ENCODE measurements at places on chromosomes 1 and 21. TPM values are rescaled to one million over a fixed set of nuclear protein-coding genes. Genes with fewer than 3 reads are reported as not detected.
A peak's percentile ranks its signal among the peaks of the same experiment; 100 is the strongest.

DNA sequence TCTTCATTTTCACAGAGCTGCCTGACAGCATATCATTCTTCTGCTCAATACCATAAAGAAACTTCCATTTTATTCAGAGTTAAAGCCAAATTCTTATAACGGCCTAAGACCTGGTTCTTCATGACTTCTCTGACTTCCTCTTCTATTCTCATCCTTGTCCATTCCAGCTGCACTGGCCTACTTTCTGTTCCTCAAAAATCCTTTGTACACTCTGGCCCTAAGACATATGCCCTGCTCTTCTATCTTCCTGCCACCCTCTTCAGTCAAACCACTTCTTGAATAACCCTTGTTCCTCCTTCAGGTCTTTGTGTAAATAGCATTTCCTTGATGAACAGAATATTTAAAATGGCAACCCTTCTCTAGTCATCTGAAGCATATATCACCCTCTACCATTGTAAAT lies 1338.7 kb upstream of the ADGRL2 start:
- no peaks in the 10 kb centered on the region for H3K27me3 ChIP-seq
- H3K27ac ChIP-seq, result no peak overlapping the region
- DNase-seq, result no peak
- no peak overlapping the region for H3K4me3 ChIP-seq

DNA sequence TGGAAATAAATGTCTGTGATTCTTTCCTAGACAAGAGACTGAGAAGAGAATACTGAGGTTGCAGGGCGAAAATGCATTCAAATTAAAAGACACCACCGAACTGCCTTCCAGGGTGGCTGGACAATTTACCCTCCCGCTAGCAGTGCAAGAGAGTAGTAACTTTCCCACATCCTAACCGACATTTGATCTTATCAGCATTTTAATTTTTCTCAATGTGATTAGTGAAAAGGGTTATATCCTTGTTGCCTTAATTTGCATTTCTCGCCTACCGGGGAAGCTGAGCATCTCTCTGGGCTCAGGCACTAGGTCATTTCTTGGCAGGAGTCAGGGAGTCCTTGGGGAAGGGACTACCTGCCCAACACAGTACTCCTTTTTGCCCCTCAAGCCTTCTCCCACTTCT lies 2.8 kb downstream of the TNFRSF8 start:
- no peak overlapping the region for H3K27ac ChIP-seq
- H3K4me1 ChIP-seq, result peaks cover 19% of the 10 kb centered on the region
- no peak overlapping the region for H3K4me3 ChIP-seq
- H3K27me3 ChIP-seq, result peaks cover 37% of the 10 kb centered on the region
- H3K36me3 ChIP-seq, result no peaks in the 10 kb centered on the region
- DNase-seq, result no peak

DNA sequence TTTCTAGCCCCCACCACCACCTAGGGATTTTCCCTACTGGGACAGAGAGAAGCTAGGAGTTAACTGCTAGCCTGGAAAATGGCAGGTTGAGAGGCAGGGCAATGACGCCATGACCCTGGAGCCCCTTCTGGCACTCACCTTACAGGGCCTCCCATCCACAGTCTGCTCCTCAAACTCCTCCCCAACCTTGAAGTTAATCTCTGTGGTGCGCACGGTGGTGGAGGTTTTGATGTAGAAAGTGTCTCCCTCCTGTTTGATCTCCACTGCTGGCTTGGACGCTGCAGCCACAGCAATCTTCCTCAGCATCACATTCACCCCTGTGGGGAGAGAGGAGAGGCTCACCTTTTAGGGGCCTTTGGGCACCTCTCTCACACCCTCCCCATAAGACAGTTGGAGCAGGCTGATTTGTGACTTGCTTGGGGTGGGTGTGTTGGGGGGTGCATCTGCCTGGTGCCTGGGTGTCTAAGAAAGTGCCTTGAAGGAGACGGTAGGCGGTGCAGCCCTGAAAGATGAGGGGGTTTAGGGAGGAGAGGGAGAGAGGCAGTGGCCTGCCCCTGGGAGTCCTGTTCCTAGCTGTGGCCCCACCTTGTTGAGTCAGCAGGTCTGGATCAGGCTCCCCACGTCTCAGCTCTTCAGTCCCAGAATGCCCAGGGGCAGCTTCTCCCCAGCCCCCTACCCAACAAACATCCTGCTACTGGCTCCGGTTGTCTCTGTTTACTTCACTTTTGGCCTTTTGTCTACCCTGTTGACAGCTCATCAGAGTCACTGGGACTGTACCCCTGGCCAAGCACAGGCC lies 4.4 kb downstream of the CRABP2 start:
- H3K27me3 ChIP-seq, result peaks cover 28% of the 10 kb centered on the region
- H3K36me3 ChIP-seq, result peaks cover 14% of the 10 kb centered on the region
- no peak overlapping the region for H3K27ac ChIP-seq
- H3K4me1 ChIP-seq, result peaks cover 27% of the 10 kb centered on the region
- no peak for DNase-seq

- DNase-seq, result no peak
- H3K4me1 ChIP-seq, result peaks cover 22% of the 10 kb centered on the region
- H3K36me3 ChIP-seq, result peaks cover 47% of the 10 kb centered on the region
Observed at GRCh38 chr1:27967106-27967883, 7.5 kb downstream of the XKR8 start.

GRCh38 chr1:213759359-213760181 lies 228.2 kb upstream of the PROX1 start:
- H3K27ac ChIP-seq, result no peak overlapping the region
- peaks cover 3% of the 10 kb centered on the region for H3K4me1 ChIP-seq
- DNase-seq, result peak; percentile 21
- H3K4me3 ChIP-seq, result no peak overlapping the region

- no peak for DNase-seq
- no peaks in the 10 kb centered on the region for H3K36me3 ChIP-seq
- no peak overlapping the region for H3K27ac ChIP-seq
- H3K4me1 ChIP-seq, result no peaks in the 10 kb centered on the region
Observed at GRCh38 chr1:185969028-185969427, 234.8 kb downstream of the HMCN1 start.

DNA sequence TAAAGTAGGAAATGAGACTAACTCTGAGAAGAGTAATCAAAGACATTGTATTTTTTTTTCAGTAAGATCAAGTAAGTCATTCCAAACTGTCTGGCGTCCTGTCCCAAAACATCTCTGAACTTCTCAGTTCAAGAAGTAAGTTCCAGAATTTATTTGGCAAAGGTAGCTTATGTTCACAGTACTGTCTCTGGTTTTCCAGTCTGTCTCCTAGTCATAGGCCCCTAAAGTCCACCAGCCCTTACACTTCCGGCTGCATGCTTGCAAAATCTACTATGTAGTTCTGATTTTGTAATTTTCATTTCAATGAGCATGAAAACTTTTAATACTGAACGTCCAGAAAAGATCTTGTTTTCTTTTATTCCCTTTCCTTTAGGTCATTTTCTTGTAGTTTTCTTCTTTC lies 61.4 kb upstream of the S1PR1 start:
- H3K27me3 ChIP-seq, result no peaks in the 10 kb centered on the region
- H3K27ac ChIP-seq, result no peak overlapping the region
- no peaks in the 10 kb centered on the region for H3K4me1 ChIP-seq
- no peak for DNase-seq
- no peaks in the 10 kb centered on the region for H3K36me3 ChIP-seq

- no peaks in the 10 kb centered on the region for H3K27me3 ChIP-seq
- no peak overlapping the region for H3K27ac ChIP-seq
- peaks cover 36% of the 10 kb centered on the region for H3K36me3 ChIP-seq
- no peak overlapping the region for H3K4me3 ChIP-seq
- H3K4me1 ChIP-seq, result peaks cover 33% of the 10 kb centered on the region
- DNase-seq, result no peak
Observed at GRCh38 chr1:33143176-33143575, 38.7 kb downstream of the TRIM62 start.

DNA sequence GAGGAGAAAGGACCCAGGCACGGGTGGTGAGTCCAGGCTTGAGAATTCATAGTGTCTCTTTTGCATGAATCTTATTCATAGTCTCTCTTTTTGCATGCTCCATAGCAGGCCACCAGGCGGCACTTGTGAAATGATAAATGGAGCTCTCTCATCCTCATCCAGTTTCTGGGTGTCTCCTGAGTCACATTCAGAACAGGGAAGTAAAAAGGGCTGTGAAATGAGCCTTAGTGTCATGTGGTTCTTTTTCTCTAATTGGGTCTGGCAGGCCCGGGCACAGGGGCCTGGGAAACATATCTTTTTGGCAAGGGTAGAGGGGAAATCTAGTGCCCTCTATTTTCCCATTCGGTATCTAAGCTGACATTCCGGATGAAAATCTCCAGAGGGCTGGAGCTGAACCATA lies 19.1 kb upstream of the NCF2 start:
- no peak for DNase-seq
- no peaks in the 10 kb centered on the region for H3K36me3 ChIP-seq
- peaks cover 15% of the 10 kb centered on the region for H3K4me1 ChIP-seq
- no peaks in the 10 kb centered on the region for H3K27me3 ChIP-seq
- H3K27ac ChIP-seq, result no peak overlapping the region
- no peak overlapping the region for H3K4me3 ChIP-seq

Gene DDR2
- 44.8 TPM for total RNA-seq

Gene KLHDC9
- total RNA-seq, result 21.8 TPM

Gene BARHL2
- total RNA-seq, result 0.10 TPM

Gene CACNA1S
- total RNA-seq, result 0.20 TPM

Data from spinal cord (tissue), 10 donors.